ENCODE measurements at places on chromosomes 6 and 20.

- no peak for DNase-seq
These were observed 90.5 kb downstream of the NOL4L start for GRCh38 chr20:32494483-32495216.

- no peak for DNase-seq
These were observed 176.6 kb upstream of the POU3F2 start for GRCh38 chr6:98657764-98658163.

DNA sequence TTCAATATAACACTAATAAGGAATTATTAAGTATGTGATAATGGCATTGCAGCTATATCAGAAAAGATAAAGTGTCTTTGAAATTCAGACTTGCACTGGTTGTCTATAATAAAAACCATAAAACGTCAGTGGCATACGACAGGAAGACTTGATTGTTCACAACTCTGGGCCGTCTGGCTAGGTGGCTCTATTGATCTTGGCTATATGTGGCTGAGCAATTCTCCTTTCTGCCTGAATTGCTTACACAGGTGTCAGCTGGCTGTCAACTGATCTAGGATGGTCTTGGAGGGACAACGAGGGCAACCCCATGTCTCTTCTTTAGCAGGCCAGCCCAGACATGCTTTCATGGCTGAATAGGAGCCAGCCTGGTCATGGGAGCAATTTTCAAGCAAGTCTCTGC lies 359.1 kb downstream of the QKI start:
- no peak for DNase-seq

GRCh38 chr20:36498386-36499179 lies 42.7 kb upstream of the MYL9 start:
- no peak for DNase-seq

GRCh38 chr6:10223841-10224240 lies 191.0 kb downstream of the TFAP2A start:
- no peak for DNase-seq

GRCh38 chr6:127119102-127120022 lies 891 bp downstream of the RSPO3 start:
- no peak for DNase-seq

DNA sequence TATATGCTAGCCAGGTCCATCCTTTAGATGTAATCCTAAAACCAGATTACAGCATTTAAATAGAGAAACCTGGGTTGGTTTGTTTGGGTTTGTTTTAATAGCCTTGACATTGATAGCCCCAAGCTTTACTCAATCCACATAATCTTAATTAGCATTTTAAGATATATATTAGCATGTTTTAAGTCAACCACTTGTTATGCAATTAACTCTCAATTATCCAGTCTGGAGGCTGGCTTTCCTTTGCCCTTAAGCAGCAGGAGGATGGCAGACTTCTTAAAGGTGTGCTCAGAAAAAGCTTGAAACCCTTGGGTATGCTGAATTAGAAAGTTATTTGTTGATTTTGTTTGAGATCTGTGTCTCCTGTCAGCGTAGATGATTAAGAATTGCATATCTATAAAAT lies 46.3 kb upstream of the SMIM28 start:
- no peak for DNase-seq

DNA sequence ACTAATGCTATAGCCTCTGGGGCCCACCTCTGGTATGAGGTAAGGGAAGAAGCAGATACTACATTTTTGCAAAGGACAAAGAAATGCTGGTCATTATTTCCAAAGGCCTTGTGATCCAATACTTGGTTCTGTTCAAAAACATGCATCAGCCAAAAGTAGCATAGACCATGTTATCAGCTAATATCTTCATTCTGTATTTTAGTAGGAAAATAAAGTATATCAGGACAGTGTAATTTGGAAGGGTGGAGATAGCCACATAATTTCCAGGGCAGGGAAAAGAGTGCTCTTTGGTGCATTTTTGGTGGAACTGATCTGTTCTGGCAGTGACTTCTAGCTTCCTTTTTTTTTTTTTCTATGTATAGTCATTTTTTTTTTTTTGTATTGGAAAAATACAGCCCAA lies 258.0 kb upstream of the SOX4 start:
- DNase-seq, result no peak

GRCh38 chr6:63269470-63269869 lies 50.3 kb downstream of the LGSN start:
- no peak for DNase-seq

GRCh38 chr6:158663625-158664165 lies 13.8 kb downstream of the SYTL3 start:
- no peak for DNase-seq

GRCh38 chr20:50092436-50092835 lies 20.5 kb downstream of the UBE2V1 start:
- DNase-seq, result no peak

DNA sequence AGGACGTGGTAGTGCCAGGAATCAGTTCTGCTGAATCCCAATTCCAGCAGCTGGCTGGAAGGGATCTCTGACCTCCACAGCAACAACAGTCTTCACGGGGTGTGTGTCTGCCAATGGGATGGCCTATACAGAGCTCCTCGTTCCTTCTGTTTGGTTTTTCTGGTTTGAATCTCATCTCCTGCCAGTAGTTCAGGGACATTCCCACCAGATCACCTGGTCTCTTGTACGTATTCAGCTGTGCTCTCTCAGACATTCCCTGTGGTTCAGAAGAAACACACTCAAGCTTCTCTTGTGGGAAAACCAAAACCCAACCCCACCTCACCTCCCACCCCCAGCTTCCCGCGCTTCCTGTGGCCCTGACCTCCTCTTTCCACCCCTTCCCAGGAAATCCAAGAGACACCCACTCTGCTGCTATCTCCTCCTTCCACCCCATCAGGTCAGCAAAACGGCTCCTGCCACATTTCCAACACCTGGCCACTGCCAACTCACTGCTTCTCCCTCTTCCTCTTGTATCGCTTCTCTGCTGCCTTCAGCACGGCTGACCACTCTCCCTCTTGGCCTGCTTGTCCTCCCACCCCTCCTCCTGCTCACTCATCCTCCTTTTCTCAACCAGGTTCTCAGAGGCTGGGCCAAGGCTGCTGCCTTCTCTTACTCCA lies 63.3 kb upstream of the PTGIS start:
- DNase-seq, result no peak

DNA sequence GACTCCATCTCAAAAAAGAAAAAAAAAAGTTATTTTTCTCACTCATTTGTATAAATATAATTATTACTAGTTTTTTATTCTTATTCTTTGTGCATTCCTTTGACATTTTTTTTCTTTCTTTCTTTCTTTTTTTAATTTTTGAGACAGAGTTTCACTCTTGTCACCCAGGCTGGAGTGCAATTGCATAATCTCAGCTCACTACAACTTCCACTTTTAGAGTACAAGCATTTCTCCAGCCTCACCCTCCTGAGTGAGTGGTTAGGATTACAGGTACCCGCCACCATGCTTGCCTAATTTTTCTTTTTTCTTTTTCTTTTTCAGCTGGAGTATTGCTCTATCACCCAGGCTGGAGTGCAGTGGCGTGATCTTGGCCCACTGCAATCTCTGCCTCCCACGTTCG lies 51.4 kb upstream of the JARID2 start:
- DNase-seq, result no peak

- DNase-seq, result no peak
These were observed 154.9 kb downstream of the MRPL14 start for GRCh38 chr6:43972179-43972912.

DNA sequence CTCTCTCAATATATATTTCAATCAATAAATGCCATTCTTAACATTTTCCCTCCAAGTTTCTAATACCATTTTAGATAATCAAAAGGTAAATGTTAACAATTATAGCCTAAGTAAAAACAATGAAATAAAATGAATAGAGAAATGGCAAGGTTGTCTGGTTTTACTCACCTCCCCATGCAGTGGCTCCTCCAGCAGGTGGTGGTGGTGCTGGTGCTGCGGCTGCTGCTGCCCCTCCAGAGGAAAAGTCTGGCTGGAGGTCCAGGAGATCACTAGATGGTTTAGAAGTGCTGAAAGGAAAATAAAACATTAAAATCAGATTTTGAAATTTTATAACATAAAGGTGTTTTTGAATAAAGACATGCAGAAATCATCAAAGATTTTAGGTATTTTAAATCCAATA lies 93.2 kb downstream of the PRSS35 start:
- DNase-seq, result no peak

GRCh38 chr6:15160812-15161211 lies 85.1 kb upstream of the JARID2 start:
- no peak for DNase-seq

GRCh38 chr6:1581120-1581991 lies 28.4 kb upstream of the FOXC1 start:
- DNase-seq, result no peak

GRCh38 chr6:153966001-153966400 lies 73.0 kb upstream of the OPRM1 start:
- DNase-seq, result no peak

DNA sequence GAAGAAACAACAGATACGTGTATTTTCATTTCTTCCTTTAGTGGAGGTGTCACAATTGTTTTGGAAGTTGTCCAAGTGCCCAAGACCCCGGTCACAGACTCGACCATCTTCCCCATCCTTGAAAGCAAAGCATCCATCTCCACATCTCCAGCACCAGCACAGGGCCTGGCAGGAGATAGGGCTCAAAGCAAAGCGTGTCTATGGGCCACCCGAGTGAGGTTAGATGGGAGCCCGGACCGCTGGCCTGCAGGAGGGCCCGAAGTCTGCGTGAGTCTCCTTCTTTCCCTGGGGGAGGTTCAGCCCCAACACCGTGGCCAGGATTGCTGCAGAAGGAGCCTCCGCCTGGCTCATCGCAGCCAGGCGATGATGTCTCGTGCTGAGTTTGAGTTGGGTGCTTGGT lies 83.5 kb upstream of the SULF2 start:
- DNase-seq, result no peak

DNA sequence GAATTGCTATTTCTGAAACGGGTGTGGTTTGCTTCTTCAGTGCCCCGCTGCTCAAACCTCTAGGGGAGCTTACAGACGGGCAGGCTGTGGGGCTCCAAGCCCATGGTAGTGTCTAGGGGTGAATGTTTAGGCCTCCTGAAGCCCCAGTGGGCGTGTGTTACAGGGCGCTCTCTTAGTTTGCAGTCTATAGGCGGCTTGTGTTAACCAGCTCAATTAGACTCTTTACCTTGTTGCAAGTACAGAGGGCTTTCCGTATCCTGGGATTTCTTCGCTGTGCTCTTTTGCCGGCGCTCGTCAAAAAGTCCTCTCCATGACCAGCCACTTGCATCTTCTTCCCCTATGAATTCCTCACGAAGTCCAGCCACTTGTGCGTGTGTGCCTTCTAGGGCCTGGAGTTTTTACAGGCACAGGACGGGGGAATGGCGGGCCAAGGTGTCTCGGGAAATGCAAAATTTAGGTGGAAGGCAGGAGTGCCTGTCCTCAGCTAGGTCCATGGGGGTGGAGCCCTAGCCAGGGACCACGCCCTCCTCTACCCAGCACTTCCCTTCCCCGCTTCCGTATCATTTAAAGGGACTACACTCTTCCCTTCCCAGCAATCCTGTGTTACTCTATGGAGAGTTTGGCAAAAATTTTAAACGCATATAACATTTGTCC lies 94.5 kb downstream of the HTR1B start:
- DNase-seq, result no peak
